ENCODE measurements at places on chromosomes 13 and 19.

GRCh38 chr13:98632961-98633360 lies 56.1 kb upstream of the STK24 start:
- no peak for DNase-seq

DNA sequence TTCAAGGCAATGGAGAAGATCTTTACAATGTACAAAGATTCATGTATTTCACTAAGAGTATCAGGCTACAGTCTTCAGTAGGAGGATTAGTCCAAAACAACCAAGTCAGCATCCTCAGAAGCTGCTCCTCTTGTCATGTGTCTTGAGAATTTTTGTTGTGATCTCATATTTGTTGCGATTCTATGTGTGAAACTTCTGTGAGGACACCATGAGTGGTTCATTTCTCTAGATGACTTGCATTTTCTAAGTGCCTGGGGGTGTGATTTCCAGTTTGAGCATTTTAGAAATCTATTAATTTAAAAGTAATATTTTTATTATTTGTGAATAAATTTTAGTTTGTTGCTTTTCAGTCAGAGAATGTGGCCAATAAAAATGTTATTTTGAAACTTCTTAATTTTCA lies 94.5 kb downstream of the RAP2A start:
- DNase-seq = no peak

- DNase-seq = no peak
Measured at GRCh38 chr13:45042539-45042938, 53.2 kb downstream of the GPALPP1 start.

GRCh38 chr19:8831373-8831772 lies 731 bp downstream of the ZNF558 start:
- no peak for DNase-seq

GRCh38 chr19:48591021-48591420 lies 15.5 kb upstream of the SPACA4 start:
- DNase-seq = no peak

- DNase-seq = no peak
Measured at GRCh38 chr13:91714855-91715254, 316.4 kb downstream of the GPC5 start.

DNA sequence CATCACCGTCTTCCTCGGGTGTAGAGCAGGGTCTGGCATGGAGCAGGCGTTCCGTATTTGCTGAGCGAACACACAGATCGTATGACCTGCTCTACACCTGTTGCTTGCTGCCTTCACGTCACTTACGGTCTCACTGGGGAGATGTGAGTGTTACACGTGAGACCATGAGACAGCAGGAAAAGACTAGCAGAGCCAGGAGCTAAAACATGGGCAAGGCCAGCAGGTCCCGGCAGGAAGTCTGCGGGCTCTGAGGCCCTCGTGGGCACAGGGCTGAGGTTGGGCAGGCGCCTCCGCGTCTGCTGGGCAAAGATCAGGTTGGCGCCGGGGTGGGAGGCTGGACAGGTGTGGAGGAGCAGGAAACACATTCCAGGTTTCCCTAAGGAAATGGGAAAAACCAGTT lies 19.7 kb upstream of the GTF3A start:
- DNase-seq = no peak
